Left ventricle myocardium inferior (tissue), 1 donor: ENCODE measurements at places on chromosomes 12 and 14.

GRCh38 chr14:76930549-76930948 lies 98.0 kb downstream of the IRF2BPL start:
- no peak for DNase-seq

- DNase-seq = no peak
Observed at GRCh38 chr12:4330203-4330602, 9.2 kb downstream of the TIGAR start.

DNA sequence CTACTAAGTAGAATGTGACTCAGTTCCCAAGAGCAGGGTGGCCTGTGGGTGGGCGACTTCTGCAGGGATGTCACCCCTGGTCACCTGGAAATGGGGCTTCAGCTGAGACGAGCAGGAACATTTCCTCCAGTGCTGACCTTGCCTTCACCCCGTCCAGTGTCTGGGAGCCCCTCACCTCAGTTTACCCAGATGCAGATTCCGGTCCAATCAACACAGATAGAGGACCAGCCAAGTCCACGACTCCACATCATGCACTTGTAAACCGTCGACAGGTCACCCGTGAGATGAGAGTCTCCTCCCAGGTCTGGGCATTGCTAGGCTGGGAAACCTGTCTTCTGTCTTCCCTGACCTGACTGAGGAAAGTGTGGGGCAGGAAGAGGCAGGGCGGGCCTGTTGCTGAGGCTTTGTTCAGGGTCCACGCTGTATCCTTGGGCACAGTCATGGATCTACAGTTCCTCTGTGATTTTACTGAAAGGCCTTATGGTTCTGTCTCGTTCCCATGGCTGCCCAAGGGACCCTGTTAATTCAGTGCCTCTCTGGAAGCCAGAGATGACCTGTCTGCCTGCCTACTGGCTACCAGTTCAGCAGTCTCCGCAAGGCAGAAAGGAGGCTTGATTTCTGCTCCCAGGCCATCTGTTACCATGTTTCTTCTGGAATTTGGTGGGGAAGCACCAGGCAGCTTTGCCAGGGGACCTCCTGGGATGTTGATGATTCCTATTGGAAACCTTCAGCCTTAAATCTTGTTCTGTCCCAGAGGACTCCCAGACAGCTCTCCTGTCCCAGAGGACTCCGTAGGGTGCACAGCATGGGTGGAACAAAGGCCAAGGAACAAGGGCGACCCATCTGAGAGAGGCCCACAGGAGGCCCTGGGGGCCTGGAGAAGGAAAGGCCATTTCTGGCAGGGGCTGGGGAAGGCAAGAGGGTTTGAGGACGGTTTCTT lies 288.5 kb upstream of the RTL1 start:
- no peak for DNase-seq

DNA sequence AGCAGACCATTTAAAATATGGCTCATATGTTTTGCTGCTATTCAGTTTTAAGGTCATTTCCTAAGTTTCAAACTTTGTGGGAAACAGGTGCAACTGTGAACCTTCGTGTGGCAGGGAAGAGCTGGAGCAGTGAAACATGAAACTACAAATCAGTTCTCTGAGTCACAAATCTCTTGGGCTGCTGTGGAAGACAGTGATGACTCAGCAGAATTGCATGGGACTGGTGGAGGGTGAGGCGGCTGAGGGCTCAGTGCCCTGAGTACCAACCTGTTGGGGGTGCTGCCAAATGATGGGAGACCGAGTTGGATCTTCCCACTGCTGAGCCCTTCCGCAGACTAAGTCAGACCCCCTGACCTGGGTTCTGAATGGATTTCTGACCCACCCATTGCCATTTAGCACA lies 8.4 kb upstream of the CALM1 start:
- no peak for DNase-seq

GRCh38 chr12:27779416-27779919 lies 565 bp upstream of the KLHL42 start:
- peak; percentile 15 for DNase-seq

- no peak for DNase-seq
Observed at GRCh38 chr12:128789356-128789929, 34.3 kb downstream of the SLC15A4 start.

DNA sequence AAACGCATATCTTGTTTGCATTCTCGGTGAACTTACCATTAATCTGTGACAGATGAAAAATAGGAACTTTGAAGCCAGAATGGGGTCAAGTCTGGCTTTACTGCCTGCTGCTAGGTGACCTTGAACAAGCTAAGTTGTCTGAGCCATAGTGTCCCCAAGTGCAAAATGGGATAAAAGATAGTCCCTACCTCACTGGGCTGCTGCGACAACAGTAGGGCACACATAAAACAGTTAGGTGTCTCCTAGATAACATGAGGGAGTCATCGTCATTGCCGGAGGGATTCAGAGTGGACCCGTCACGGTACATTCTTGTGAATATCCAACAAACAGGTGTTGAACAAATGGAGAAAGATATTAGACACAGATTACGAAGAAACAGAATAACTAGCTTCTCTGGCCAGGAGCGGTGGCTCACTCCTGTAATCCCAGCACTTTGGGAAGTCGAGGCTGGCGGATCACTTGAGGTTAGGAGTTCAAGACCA lies 71.2 kb downstream of the NINJ2 start:
- no peak for DNase-seq

DNA sequence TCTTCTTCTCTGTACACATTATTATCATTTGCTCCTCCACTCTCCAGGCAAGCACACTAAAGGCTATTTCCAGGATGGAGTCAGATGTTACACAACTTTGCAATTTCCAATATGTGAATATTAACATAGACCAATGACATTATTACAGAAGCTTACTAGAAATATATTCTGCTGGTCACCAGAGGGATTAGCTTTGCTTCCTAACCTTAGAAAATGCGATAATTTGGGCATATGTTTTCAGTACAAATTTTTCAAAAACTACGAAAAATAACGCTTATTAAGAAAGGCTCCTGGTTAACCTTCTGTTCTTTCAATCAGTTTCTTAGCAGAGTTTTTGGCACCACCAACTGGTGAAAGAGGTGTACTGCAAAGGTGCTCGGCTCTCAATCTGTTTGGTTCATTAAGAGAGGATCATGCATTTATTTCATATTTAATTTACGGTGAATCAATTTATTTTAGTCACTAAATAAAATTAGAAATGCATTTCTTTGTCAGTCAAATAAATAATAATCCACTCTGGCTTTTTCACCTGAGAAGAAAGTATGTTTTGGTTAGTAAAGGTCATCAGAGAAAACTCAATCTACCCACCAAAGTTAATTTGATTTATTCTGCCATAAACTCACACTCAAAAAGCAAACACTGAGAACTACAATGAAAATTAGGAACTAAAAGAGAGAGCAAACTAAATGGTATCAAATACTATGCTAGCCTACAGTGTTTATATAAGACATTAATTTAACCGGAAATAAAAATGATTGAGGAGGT lies 39.2 kb downstream of the EFCAB11 start:
- DNase-seq = peak; percentile 23

DNA sequence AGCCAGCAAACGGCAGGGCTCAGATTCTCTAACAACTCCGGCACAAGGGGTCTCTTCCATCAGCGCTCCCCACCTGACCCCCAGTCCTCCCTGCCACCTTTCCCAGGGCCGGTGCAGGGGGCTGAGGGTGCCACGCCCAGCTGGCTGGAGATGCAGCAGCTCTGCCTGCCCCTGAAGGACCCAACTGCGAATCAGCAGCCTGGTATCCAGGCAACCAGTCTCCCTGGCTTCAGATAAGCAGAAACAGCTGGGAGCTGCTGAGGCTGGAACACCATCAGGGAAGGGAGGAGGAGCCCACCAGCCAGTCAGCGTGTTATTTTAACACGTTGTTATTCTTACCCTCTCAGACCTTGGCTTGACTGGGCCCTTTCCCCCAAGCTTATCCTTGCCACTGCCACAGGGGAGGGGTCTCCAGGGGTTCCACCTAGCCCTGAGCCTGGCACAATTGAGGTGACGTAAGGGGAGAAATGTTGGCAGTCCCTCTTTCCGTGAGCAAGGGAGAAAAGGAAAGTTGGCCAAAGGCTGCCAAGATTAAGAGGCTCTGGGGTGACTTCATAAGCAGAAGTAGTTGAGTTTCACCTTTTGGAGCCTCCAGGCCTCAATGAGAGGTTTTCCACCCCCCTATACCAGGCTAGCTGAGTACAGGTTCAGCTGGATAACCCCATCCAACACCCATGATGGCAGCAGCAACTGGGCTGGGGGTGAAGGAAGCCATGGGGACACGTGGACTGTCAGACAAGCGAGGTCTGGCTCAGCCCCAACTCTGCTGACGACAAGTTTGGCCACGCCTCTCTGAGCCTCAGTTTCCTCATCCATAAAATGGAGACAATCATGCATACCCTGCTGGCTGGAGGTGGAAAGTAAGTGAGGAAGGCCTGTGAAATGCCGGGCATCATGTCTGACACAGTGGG lies 91.1 kb downstream of the IRF2BPL start:
- DNase-seq = peak; percentile 73

DNA sequence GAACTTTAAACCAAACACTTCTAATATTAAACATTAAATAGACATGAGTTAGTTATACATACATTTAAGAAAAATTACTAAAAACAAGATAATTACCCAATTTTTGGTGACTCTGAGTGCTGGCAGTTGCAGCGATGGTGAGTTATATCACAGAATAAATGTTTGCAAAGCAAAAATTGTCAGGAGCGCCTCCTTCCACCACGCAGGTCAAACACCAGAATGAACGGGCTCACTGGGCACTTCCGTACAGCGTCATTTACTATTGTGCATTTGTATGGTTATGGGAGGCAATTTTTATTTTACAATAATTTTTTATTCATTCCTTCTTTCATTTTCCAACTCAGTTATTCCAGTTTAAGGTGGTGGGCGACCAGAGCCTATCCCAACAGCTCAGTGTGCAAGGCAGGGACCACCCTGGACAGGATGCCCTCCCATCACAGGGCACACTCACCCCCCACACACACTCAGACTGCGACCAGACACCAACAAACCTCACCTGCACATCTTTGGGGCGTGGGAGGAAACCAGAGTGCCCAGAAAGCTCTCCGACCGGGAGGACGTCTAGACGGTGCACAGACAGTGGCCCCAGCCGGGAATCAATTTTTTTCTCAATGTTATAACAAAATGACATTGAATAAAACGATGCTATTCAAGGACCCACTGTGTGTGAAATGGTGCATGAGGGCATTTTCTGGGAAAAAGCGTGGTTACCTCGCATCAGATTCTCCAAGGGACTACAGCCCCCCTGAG lies 67.2 kb downstream of the TESC start:
- no peak for DNase-seq

DNA sequence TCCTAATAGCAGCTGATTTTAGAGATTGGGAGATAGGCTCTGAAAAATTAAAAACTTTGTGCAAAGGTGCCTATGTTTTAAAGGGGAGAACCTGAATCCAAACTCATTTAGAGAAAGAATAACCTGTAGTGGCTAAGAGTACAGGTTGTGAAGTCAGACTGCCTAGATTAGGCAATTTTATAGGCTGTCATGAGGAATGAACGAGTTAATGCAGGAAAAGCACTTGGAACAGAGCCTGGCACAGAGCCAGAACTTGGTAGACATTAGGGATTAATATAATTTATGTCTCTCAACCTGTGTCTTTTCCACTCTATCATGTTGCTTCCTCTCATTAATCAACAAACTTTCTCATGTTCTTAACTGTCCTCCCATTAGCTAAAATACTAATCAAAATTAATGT lies 98.1 kb downstream of the WIF1 start:
- no peak for DNase-seq

- no peak for DNase-seq
Observed at GRCh38 chr14:20690848-20691640, 2.5 kb downstream of the ANG start.

- DNase-seq = no peak
Observed at GRCh38 chr12:49902399-49903350, 1.0 kb downstream of the FAIM2 start.

GRCh38 chr12:46722394-46723185 lies 103.2 kb downstream of the SLC38A4 start:
- DNase-seq = peak; percentile 14
